Femur (tissue), 1 donor: ENCODE measurements at places on chromosomes 3 and 15.

DNA sequence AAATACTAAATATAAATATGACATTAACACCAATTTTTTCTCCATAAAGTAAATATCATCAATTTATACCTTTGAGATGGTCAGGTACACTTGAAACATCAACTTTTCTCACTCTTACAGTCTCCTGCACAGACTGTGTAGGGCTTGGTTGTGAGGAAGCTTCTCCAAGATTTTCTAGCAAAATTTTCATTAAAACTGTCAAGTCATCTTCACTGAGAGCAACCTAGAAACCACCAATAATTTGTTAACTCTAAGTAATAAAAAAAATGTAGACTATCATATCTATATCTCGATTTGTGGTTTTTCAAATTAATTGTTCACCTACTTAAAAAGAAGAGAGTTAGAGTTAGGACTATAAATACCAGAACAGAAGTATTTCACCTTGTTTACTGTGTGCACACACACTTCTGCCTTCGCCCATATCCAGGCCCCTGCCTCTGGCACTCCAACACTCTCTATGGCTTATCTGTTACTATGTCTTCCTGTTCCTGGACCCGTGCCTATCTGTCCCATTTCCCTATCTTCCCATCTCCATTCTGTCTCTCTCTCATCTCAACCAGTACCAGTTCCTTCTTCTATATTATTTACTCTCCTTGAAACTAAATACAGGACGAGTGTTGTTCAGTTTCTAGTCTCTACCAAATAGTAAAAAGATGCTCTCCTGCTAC lies 123.6 kb downstream of the VPS13C start:
- no peak for DNase-seq

- no peak for DNase-seq
These were observed 30.1 kb downstream of the GOLGB1 start for GRCh38 chr3:121719423-121719822.

GRCh38 chr3:105731686-105732085 lies 137.1 kb downstream of the CBLB start:
- DNase-seq, result no peak

- DNase-seq, result no peak
These were observed 136.7 kb upstream of the WNT5A start for GRCh38 chr3:55623786-55624185.

DNA sequence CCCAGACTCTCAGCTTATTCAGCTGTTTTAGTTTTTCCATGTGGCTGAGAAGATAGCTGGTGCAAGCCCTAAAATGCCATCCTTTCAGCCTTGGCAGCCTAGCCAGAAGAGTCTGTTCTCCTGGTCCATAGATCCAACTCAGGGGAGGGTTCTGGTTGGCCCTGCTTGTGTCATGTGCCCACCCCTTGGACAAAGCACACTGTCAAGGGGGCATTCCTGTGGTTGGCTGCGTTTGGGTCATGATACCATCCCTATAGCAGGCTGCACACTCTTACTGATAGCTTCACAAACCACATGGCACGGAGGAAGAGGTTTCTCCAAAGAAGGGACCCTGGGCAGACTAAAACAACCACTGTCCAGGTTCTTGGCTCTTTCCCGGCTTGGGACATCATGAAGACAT lies 8.4 kb upstream of the FSTL1 start:
- no peak for DNase-seq

DNA sequence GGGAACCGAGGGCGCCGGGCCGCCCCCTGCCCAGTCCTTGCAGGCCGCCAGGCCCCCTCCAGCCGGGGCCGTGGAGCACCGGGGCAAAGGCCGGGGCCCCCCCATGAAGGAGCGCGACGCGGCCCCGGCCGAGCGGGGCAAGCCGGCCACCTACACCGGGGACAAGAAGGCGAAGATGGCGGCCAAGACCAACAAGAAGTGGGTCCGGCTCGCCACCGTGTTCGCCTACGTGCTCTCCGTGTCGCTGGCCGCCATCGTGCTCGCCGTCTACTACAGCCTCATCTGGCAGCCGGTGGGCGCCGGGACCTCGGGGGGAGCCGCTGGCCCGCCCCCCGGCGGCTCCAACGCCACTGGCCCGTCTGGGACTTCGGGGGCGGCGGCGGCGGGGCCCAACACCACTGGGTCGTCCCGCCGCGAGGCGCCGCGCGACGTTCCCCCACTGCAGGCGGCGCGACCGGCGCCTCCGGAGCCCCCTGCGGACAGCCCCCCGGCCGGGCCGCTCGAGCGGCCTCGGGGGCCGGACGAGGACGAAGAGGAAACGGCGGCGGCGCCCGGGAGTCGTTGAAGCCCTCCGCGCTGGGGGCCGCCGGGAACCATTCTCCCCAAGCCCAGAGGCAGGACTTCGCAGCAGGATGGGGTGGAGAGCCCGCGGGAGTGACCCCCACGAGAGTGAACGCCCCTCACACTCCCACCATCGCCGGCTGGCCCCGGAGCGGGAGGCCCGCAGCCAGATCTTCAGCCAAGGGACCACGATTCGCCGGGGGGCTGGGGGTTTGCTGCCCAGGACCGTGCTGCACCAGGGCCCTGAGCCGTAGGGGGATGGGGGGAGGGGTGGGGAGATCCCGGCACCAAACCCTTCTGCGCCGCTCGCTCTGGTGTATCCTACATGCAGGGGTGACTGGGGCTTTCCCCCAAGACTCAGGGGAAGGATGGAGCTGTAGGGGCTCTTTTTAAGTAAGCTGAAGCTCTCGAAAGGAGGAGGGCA lies 753 bp downstream of the INAFM2 start:
- DNase-seq, result no peak
